ENCODE measurements at places on chromosomes 4 and X.

GRCh38 chrX:30190426-30190825 lies 24.9 kb upstream of the MAGEB2 start:
- no peak for DNase-seq

DNA sequence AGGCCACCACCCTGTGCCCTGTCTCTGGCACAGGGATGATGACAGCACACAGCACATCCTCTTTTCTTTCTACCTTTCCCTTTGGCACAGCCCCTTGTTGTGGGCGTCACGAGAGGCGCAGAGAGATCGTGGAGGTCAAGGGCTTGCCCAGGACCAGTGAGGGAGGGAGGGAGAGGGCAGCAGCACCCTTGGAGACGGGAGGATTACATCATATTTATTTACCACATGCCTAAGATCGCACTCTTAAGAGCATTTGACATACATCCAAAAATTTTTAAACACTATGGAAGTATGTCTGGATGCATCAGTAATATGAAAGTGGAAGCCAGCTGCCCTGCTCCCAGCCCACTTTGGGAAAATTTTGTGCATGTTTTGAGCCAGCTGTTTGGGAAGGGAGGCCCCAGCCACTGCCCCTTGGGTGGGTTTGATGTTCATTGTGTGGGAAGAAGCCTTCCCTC lies 12.7 kb downstream of the WFS1 start:
- DNase-seq = no peak

GRCh38 chr4:181860668-181861067 lies 382.5 kb upstream of the TENM3 start:
- no peak for DNase-seq

DNA sequence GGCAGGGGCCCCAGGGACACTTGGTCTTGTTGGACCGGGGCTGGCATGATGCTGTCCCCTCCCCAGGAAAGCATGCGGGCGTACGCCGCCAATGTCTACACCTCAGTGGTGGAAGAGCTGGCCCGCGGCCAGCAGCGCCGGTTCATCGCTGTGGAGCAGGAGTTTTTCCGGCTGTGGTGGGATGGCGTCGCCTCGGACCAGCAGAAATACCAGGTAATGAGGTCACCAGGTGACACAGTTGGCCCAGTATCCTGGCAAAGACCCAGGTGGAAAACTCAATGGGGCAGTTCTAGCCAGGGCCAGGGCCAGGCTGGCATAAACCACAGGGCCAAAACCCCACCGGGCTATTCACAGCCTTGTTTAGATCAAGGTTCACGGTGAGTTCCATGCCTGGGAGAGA lies 1.5 kb downstream of the MAN2B2 start:
- DNase-seq = no peak
